CD4-positive, alpha-beta T cell treated with Interleukin-6 at 100 ng/mL for 8 hours (primary cell): ENCODE measurements at places on chromosomes 12 and 14.

DNA sequence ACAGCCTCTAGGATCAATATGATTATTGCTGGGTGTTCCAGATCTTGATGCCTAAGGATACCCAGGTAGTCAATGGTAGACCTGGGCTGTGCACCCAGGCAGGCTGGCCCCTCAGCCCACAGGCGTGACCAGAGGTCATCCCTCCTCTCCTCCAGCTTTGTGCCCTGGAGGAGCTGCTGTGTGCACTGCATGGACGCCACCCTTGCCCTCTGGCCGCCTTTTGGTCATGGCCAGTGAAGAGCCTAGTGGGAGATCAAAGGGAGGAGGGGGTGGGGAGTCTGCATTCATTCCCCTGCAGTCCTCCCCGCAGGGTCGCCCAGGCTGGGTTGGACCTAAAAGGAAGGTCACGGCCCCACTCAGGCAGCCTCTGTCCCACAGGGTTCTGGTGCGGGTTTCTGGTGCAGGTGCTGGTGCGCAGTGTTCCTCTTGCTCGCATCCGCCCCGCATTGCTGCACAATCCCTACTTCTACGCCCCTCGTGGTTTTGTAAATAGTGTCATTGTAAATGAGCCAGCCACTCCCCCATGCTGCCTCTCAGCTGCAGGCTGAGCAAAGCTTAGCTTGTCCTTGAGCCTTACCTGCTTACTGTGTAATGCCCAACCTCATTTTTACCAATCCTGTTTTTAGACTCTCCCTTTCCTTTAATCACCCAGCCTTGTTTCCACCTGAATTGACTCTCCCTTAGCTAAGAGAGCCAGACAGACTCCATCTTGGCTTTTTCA is 55.3 kb downstream of the PSMA6 start:
- no peak for DNase-seq

- DNase-seq = no peak
Observed at GRCh38 chr14:69483765-69484443, 624 bp upstream of the PLEKHD1 start.

DNA sequence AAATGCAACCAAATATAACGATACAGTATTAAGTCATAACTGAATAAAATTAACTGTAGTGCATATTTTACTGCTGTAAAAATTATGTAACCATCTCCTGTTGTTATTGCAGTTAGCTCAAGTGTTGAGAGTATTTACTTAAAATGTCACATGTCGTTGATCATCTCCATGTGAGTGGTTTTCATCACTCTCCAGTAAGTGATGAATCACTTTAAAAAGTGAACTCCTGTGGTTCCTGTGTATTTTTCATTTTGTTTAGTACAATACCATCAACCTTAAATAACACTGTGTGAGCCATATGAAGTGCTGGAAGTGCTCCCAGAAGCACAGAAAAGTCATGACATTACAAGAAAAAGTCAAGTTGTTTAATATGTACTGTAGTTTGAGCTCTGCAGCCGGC is 104.7 kb upstream of the SLCO1B1 start:
- DNase-seq = no peak

GRCh38 chr14:80872645-80873044 is 68.9 kb downstream of the CEP128 start:
- DNase-seq = no peak

DNA sequence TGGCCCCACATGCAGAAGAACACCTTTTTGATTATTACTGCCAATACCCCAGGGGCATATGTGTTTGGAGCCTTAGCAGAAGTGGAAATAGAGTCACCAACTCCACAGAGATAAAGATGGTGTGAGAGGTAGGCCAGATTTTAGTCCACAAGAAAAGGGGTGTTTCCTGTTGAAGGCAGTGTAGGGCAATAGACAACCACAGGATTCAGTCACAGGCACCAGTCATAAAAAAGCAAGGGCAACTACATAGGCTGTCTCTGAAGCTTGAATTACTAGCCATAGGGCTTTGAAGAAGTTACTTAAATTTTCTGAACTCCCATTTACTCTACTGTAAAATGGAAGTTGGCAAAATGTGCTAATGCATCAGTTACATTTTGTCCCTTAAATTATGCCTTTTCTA is 18.9 kb downstream of the ERP27 start:
- DNase-seq = no peak

DNA sequence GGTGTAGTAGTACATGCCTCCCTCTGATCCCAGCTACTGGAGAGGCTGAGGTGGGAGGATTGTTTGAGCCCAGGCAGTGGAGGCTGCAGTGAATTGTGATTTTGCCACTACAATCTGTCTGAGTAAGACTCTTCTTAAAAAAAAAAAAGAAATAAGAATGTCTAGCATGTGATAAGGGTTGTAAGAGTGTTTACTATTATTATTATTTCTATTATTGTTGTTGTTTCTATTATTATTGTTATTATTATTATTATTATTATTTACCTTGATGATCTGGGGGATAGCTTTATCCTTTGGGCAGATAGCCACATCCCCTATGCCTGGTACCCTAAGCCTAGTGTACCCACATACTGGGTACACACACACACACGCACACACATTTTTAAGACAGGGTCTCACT is 4.3 kb downstream of the OAS3 start:
- no peak for DNase-seq

DNA sequence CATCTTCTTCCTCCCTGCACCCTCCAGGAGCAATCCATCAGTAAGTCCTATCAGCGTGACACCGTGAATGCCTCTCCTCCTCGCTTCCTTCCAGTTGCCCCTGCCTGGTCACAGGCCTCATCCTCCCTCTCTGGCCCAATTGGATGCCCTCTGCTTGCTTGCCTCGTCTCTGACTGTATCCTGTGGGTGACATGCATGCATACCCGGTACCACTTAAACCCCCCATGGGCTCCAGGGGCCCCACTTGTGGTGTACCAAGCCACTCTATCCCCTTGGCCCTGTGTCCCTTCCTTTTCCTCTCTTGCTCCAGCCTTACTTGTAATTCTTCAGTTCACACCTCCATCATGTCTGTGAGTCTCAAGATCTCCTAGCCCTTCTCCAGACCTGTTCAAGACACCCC is 106.0 kb upstream of the RTL1 start:
- no peak for DNase-seq

DNA sequence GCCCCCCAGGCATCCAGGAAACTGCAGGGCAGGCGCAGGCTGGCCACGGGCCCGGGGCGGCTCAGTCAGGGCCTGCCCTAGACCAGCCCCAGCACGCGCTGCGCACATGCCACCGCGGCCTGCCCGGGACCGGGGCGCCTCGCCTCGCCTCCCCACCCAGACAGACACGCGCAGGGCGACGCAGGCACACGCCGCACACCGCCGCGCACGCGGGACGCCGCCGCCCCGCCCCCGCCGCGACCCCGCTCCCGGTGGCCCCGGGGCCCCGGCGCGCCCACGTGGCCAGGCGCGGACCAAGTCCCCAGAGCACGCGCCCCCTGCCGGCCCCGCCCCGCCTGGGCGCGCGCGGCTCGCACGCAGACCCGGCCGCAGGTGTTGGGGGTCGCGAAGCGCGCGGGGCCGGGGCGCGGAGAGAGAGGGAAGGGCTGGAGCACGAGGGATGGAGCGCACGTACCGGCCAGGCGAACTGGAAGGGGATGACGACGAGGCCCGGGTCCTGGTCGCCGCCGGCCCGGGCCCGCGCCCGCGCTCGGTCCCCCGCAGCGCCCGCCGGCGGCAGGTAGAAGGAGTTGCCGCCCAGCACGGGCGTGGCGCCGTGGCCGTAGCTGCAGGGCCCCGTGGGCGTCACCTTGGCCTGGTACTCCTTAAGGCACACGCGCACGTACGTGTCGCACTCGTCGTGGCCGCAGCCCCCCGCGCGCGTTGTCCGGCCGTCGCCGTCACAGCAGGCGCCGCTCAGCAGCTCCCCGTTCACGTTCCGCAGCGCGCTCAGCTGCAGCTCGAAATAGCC is 1.1 kb downstream of the JAG2 start:
- no peak for DNase-seq
